ENCODE measurements at places on chromosomes 5 and 9.
A peak's percentile ranks its signal among the peaks of the same experiment; 100 is the strongest.

GRCh38 chr9:64773491-64773931 lies 511.5 kb downstream of the FOXD4L5 start:
- DNase-seq, result no peak

- DNase-seq, result no peak
Measured at GRCh38 chr5:96885518-96886338, 9.4 kb downstream of the ERAP2 start.

GRCh38 chr9:70362952-70363351 lies 51.5 kb downstream of the KLF9 start:
- DNase-seq, result no peak

DNA sequence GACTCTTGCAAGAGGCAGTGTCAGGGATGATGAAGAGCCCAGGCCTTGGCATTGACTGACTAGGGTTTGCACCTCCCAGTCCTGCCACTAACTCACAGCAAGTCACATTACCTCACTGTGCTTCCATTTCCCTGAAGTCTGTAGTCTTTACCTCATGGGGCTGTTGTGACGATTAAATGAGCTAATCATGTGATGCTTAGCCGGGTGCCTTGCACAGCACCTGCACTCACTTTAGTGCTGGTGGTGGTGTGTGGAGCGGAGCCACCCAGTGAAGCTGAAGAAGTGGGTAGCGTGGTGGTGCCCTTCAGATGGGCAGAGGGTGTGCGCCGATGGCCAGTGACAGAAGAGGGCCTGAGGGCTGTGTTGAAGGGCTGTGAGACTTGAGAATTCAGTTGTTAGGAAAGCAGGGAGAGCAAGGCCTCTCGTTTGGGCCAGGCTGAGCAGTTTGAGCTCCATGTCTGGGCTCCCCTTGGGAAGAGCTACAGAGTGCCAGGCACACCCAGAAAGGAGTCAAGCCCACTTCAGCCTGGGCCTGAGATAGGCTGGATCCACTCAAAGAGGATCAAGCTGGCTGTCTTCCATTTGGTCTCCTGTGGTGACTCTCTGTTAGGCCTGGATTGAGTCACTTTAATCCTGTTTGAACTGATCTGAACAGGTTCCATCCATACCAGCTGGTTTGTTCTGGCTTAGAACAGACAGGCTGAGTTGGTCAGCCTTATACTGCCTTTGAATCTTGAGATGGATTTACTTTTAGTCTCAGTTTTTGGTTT lies 42.5 kb downstream of the RALGPS1 start:
- DNase-seq, result peak; percentile 53

GRCh38 chr5:72151646-72152045 lies 44.4 kb downstream of the MAP1B start:
- DNase-seq, result no peak

- no peak for DNase-seq
Measured at GRCh38 chr9:108552459-108553040, 303.2 kb downstream of the ACTL7B start.

GRCh38 chr5:170306381-170306831 lies 8.8 kb upstream of the LCP2 start:
- no peak for DNase-seq

DNA sequence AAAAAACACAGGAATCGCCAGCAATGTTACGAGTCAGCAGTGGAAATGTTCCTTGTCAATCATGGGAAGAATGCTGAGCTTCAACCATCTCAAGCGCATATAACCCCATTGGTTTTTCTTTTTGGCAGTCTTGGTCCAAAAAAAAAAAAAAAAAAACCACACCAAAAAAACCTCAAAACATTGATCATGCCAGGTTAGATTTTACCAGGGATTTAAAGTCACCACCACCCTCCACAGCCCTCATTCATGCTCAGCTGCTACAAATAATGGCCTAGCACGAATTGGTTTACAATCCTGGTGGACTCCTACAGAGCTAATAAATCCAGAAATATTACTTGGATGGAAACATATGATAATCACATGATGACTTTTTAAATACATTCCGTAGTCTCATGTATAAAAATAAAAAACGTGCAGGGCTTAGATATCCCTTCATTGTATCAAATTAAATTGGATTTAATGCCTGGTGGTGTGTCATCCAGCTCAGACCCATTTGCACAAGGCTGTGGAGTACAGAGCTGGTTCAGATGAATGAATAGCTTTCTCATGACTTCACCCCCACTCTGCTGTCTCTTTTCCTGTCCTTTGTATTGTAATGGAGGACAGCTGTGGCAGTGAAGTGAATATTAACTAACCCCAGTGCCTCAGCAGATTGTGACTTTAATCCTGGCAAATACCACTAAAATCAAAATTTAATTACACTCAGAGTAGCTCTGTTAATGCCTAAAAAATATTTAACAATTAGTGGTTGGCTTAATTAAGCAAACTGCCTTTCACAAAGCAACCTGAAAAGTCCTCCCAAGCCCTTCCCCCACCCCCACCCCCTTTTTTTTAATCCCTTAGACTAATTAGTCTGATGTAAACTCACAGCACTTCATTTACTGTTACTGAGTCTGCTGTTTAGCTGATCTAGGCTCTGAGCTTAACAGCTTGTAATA lies 626.5 kb upstream of the ZNF608 start:
- DNase-seq, result peak; percentile 0

DNA sequence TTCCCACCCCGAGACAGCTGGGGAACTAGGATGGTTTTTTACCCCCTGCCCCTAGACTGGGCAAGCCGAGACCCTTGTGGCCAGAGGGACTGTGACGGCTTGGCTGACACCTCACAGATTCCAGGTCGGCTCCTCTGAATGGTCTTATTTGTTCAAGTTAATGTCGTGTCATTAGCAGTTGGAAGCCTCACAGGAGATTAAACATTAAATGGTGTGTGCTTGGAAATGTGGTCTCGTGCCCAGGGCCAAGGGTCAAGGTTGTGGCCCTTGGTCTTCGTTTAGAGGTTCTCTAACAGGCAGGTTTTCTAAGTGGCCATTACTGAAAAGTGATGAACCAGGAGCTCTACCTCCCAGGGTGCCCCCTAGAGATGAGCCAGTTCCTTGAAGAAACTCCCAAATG lies 61.2 kb upstream of the RXRA start:
- DNase-seq, result no peak

DNA sequence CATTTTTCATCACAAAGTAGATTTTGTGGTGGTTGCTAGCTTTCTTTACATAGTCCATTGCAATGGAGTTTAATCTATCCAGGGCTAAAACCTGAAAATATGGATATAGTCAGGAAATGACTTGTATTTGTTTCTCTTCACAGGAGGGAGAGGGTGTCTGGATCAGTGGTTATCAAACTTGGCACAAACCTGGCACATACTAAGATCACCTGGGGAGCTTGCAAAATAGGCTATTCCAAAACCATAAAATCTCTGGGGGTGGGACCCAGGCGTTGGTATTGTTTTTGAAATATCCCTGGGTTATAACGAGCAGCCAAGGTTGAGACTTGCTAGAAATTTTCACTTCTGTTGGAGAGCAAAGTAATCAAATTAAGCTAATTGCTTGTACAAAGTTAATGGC lies 179.9 kb downstream of the PCSK1 start:
- DNase-seq, result no peak

- no peak for DNase-seq
Measured at GRCh38 chr9:83039303-83039702, 23.6 kb downstream of the RASEF start.

DNA sequence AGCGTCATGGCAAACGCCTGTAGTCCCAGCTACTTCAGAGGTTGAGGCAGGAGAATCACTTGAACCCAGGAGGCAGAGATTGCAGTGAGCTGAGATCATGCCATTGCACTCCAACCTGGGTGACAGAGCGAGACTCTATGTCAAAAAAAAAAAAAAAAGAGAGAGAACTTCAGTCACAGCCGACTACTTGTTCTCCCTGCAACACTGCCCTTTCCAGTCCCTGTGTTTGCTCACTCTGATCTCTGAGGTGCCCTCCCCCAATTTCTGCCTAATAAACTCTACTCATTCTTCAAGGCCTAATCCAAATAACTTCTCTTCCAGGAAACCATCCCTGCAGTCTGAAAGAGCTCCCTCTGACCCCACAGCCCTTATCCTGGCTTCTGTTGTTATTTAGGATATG lies 28.1 kb downstream of the GFRA3 start:
- no peak for DNase-seq

- no peak for DNase-seq
Measured at GRCh38 chr9:112233769-112234168, 58.7 kb upstream of the SUSD1 start.

DNA sequence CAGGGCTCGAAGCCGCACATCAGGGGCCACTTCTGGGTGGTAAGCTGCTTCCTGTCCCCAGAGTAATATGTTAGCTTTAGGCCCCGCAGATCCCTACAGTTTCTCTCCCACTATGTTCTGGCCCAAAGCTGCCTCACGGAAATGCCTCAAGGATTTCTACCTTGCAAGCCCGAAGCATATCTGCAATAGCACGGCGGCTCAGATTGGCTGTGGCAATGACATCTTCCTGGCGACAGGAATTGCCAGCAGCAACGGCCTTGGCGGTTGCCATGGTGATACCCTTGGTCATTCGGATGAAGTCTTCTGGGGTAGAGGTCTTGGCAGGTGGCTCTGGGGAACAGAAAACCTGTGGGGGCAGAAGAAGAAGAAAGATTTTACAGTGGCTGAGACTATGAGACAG lies 10.3 kb upstream of the TPM2 start:
- no peak for DNase-seq

DNA sequence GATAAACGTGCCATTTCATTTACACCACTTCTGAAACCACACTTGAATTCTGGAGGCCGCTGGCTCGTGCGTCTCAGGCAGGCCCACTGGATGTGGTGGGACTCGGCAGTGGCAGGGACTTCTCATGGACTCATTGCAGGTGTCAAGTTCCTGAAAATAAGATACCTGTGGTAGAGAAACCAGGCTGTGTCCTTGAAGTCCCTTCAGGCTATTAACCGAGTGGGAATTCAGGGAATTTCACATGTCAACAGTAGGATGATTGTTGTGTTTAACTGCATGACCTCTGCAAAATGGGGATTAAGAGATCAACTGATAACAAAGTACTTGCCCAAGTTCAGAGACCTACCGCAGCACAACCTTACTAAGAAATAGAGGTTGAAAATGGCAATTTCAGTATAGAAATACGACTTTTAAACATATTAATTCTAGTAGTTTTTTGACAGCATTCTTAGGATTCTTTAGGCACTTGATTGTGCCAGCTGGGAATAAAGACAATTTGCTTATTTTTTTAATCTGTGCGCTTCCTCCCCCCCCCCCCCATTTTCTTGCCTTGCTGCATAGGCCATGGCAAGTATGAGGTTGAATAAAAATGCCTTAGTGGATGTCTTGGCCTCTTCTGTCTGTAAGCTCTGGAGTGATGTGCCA lies 26.8 kb downstream of the TRIP13 start:
- DNase-seq, result no peak

- no peak for DNase-seq
Measured at GRCh38 chr5:74320526-74320925, 320.0 kb downstream of the ENC1 start.

DNA sequence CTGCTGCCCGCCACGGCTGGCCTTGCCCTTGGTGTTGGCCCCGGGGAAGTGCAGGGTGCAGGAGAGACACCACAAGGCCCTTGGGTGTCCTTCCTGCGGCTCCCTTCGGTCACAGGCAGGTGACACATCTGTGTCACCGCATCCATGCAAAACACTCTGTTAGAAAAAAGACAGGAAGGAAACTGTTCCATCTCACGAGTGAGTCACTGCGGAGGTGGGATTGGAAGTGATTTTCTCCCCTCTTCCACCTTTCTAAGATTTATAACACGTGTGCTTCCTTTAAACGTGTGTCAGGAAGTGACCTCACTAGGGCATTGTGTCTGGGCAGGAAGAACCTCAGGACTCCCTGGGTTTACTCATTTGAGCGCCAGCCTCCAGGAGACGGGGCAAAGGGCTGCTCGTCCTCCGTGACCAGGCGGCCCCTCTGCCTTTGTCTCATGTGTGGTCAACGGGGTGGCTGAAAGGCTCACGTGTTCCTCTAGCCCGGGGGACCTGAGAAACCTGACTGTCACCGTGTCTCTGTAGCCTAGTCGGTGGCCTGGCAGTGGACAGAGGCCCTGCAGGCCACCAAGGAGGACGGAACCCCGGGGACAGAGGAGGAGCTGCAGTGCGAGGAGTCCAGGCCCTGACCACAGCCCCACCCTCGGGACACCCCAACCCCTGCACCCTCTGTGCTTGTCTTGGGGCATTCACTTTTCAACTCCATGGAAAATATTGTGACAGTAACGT lies 4.9 kb upstream of the LCN1 start:
- no peak for DNase-seq

DNA sequence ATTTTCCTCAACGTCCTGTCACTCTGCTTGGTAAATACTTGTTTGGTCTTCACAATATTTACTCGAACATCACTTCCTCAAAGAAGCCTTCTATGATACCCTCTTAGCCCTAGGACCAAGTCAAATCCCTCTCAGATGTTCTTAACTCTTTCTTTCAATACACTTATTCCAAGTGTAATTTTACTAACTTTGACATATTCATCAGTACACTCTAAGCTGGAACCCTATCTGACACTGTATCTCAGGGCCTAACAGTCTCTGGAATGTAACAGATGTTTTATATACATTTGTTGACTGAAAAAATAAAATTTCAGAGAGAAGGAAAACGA lies 19.6 kb downstream of the SIL1 start:
- no peak for DNase-seq

DNA sequence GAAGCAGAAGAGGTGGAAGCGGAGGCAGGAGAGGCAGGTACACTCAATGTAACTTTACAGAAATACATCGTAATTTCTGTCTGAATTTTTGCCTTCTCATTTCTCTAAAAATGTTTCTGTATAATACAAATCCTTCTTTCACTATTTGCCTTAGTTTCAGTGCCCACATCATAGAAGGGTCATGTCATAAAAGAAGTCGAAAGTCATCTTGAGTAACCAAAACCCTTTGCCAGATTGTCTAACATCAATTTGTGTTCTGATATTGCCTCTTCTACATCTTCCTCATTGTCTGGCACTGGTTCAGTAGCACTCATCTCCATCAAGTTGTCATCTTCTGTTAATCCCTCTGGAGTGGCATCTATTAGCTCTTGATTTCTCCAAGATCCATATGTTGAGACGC lies 6.2 kb upstream of the CYFIP2 start:
- no peak for DNase-seq

DNA sequence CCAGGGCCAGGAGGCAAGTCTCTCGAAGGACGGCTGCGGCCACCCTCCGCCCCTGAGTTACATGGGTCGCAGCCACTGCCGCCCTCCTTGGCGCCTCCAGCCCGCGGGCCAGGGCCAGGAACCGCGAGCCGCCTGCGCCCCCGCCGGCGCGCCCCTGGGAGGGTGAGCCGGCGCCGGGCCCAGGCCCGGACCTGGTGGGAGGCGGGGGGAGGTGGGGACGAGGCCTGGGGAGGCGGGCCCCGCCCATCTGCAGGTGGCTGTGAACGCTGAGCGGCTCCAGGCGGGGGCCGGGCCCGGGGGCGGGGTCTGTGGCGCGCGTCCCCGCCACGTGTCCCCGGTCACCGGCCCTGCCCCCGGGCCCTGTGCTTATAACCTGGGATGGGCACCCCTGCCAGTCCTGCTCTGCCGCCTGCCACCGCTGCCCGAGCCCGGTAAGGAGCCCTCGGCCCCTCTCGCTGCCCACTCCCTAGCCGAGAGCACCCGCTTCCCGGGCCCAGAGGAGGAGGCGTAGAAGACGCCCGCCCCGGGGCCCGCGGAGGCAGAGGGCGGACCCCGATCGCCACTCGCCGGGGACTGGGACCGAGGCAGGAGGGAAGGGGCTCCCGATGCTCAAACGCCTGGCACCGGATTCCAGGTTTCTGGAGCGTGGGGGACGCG lies at the start of gene ASS1:
Gene ASS1 (plus strand): TSS at position 397 of the 657 bp plus-strand sequence. CDS start 7,268 bp downstream, outside the sequence.
- peak; percentile 69 for DNase-seq
